ENCODE measurements at places on chromosomes 2 and 18.

- DNase-seq: no peak
These were observed 625.2 kb downstream of the CPS1 start for GRCh38 chr2:211181626-211182025.

DNA sequence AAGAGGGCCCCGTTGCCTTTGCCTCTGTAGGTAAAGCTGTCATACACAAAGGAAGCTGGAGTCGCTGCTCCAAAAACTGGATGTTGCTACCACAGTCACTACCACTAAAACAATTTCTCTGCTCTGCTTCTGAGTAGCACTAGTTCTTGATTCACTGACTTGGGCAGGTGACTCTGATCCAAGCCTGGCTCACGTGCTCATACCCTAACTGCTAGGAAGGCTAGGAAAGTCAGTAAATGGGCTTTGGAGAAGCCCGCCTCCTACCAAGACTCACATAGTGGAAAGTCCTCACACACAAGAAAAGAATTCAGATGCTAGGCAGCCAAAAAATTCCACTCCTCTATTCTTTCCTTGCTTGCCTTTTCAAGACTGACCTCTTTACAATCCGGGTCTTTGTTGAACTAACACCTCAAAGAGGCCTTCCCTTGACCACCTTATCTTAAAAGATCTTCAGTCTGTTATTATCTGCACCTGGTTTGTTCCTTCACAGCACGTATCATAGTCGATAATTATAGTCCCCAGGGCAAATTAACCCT, 11.4 kb upstream of the DYNC1I2 start:
- no peak for DNase-seq

DNA sequence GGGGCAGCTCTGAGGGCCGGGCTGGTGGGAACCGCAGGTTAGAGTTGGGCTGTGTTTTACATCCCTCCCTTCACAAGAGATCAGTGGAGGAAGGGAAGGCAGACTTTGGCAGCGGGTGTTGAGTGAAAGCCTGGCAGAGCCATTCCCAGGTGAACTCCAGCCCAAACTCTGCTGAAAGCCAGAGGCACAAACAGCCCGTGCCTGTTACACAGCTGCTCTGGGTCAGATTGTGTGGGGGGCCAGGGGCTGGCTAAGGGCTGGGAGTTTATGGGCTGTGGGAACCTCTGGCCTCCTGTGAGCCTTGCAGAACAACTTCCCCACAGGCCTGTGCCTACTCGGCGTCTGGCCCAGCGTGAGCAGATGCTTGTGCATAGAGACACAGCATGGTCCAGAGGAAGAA, 286.8 kb downstream of the CLIP4 start:
- no peak for DNase-seq

- no peak for DNase-seq
These were observed 3.2 kb downstream of the EPAS1 start for GRCh38 chr2:46300406-46300832.

DNA sequence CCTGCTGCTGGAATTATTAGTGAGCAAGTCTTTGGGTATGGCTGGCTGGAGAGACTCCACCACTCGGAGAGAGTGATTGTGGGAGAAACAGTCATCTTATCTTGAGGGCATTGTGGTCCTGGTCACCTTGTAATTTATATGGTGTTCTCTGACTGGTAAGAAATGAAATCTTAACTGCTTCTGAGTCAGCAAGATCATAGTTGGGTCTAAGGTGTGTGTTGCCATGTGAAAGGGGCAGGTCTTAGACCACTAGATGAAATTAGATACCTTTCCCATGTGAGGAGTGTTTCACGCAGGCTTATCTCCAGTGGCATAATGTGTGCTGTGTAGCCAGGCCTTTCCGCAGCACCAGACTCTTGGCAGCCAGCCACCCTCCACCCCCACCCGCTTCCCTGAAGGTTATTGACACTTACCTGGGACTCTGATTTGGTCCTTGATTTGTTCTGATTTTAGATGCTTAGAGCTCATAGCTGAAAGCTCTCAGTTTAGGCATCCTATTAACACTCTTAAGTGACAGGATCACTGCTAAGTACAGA, 7.7 kb downstream of the MAPRE3 start:
- DNase-seq: no peak

DNA sequence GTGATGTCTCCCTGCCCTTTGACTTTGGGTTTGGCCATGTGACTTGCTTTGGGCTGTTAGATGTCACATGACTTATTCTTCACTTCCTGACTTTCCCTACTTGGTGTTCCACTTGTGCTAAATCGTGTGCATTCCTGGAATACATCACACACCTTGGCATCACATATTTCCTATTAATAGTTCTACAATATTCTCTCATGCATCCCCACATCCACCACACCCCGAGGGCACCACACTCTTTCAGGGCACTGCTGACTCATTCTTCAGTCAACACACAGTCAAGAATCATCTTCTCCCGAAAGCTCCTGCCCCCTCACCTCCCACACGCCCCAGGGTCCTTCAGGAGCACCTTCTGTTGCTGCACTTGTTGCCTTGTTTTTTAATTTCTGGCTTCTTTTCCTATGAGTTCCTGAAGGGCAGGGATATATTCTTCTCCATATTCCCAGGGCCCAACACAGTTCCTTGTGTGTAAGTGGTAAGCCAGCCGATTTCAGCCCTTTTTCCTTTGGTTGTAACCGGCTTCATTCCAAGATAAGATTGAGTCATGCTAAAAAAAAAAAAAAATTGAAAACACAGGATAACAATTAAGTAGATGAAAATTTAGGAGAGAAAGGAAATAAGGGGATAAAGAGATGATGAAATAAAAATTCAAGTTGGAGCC, 341.4 kb downstream of the SLC4A3 start:
- no peak for DNase-seq

GRCh38 chr2:190320696-190321095, 1.1 kb upstream of the HIBCH start:
- DNase-seq: no peak

GRCh38 chr2:207921606-207922005, 103.7 kb downstream of the PLEKHM3 start:
- no peak for DNase-seq

GRCh38 chr2:56204556-56204955, 20.8 kb downstream of the CCDC85A start:
- no peak for DNase-seq

- no peak for DNase-seq
These were observed 27.4 kb upstream of the CNNM3 start for GRCh38 chr2:96788442-96789244.

GRCh38 chr2:70679259-70679658, 88.7 kb downstream of the ADD2 start:
- DNase-seq: no peak

- no peak for DNase-seq
These were observed 110.0 kb upstream of the ZEB2 start for GRCh38 chr2:144629935-144630334.

DNA sequence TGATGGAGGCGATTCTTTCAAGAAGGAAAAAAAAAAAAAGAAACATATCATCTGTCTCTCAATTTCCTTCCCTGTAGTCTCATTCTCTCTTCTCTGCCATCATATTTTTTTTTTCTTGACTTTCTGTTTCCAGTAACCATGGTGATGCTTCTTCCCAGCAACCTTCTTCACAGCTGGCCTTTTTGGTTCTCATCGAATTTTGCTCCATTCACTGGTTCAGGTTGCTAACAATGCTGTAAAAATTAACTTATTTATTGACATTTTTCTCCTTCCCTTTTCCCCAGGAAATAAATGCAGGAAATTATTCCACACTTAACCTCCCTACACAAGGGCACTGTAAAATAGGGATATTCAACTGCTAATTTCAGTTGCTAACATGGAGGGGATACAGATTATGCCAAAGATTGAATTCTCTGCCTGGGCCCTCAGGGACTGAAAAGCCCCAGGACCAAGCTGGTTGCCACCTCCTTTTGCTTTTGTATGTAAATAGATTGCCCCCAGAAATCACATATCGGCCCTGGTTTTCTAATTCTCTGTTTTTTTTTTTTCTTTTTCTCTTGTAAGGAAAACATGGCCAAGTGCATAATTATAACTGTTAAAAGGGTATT, 154.7 kb downstream of the MAP2 start:
- no peak for DNase-seq

DNA sequence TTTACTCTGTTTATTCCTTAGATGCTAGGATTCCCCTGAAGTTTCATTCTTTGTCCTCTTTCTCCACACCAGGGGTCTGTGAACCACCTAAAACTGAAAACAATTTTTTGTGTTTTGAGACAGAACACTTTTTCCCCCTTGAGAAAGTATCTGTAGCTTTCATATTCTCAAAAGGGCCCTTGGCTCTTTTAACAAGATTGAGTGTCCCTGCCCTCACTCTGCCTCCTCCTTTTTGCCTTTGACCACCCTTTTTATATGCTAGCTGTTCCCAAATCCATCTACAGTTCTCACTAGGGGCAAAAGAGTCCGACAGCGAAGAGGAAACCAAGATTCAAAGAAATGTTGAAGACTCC, 883 bp upstream of the EHBP1 start:
- DNase-seq: no peak

DNA sequence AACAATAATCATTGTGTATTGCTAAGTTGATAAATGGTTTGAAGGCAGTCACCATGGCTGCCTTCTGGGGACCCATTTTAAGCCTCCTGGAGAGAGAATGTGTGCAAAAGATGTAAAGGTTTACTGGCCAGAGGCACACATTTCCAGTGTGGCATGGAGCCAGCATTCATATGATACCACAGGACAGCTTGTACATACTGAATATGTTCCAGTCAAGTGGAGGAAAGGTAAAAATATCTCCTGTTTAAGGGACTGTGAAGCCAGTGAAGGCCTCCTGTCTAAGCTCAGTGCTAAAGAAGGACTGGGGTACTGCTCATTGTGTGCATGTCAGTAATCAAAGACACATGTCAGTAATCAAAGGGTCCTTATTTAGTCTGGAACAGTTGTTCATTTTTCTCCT, 119.2 kb downstream of the BABAM2 start:
- DNase-seq: no peak

DNA sequence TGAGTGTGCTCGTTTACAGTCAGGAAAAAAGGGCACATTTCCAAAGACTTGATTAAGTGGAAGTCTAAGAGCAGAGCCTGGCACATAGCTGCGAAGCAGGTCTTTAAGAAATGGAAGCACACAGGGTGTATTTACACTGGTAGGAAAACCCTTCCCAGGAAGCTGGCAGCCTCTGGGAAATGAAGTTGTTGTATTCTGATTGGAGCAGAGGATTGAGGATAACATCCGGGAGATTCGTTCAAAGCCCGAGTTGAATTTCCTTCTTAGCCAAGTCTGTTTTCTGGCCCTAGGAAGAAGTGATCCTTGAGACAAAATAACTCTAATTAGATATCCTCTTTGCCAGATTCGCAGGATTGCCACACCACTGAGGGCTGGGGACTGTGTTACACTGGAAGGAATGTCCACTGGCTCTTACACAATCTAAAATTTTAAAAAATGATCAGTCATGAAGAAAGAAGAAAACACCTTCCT, 75.9 kb downstream of the ITGB1BP1 start:
- no peak for DNase-seq

GRCh38 chr2:218883491-218884490, 3.1 kb downstream of the WNT10A start:
- peak; percentile 42 for DNase-seq

GRCh38 chr2:191352536-191352935, 107.3 kb downstream of the MYO1B start:
- no peak for DNase-seq

DNA sequence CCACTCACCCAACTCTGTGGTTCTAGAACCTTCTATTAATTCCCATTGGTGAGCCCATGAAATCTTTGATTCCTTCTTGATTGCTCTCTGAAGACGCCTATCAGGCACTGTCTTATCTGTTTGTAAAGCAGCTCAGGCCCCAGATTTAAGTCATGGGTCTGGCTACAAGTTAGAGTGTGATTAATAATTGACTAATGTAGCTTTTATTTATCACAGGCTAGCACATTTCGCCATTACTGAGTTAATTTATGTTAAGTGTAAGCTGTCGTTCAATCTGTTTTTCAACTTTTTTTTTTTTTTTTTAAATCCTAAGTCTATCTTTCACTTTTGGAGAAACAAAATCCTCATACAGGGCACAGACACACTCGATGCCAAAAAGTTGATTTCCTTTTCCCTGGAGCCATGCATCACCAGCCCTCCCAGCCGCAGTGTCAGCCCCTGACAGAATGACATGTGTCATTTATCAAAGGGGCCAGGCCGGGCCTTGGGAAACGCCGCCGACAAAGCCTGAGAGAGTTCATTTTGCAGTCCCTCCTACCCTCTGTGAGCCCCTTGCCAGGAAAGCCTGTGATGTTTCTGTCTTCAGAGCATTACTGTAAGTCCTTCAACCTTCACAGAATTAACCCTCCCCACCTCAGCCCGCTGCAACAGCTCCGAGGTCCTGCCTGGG, 15.8 kb downstream of the TSHZ1 start:
- no peak for DNase-seq

- no peak for DNase-seq
These were observed 40.2 kb downstream of the PIKFYVE start for GRCh38 chr2:208306291-208306690.

DNA sequence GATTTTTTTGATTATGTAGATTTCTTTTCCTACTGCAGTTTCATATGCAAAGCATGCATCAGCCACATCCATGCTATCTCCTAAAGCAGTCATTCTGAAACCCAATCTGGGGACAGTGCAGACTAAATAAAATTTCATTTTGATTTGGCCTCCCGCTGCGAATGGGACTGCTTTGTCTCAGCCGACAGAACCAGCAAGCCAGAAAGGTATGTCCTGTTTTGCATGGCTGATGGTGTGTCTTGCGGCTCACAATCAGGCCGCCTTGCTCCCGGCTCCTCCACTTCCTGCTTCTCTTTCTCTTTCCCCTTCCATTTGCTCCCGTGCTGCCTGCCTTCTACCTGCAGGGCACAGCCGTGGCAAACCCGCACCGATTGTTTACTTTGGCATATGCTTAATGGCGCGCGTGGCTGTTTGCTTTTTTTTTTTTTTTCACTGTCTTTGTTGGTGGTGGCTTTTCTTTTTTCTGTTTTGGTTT, 419.6 kb upstream of the POU3F3 start:
- no peak for DNase-seq

- DNase-seq: no peak
These were observed 51.4 kb downstream of the ITGAV start for GRCh38 chr2:186641132-186641806.

GRCh38 chr18:39841482-39842365, 2113.3 kb upstream of the PIK3C3 start:
- DNase-seq: no peak

DNA sequence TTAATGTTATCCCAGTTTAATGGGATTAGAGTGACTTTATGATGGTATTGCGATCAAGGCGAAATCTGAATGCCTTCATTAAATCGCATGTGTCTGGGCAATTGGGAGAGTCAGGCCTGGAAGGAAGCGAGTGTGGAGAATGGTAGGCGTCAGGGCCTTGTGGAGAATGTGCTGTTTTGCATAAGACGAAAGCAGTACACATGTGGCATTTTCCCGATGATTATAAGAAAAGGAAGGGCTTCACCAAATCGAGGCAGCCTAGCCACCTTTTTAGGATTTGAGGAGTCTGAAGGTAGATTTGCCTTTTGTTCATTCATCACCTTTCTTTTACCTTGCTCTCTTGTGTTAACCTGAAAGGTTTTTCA, 1.0 kb downstream of the ZNF532 start:
- no peak for DNase-seq

- DNase-seq: no peak
These were observed 186.1 kb upstream of the RBMS1 start for GRCh38 chr2:160679686-160680085.

GRCh38 chr2:222521099-222521498, 96.8 kb downstream of the SGPP2 start:
- no peak for DNase-seq

- DNase-seq: no peak
These were observed 1205.2 kb downstream of the SUCLG1 start for GRCh38 chr2:83253848-83254247.

Data from T-helper 17 cell (primary cell).